GM10248 (cell line): ENCODE measurements at places on chromosomes 1 and 21.
A peak's percentile ranks its signal among the peaks of the same experiment; 100 is the strongest.

DNA sequence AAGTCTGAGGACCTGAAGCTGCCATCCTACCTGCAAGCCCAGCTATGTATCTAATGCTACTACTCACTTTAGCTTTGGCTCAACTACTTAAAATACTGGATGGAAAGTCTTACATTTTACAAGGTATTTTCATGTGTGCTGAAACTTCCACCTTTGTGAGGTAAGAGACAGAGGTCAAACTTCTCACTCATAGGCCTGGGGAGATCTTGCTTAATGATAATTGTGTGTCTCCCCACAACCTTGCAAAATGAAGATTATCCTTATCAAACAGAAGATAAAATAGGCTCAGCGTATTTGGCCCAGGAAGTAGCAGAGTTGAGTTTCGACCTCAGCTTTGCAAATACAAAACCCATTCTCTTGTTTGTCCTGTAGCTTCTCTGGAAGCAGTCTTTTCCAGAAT, 63.7 kb downstream of the CENPF start:
- DNase-seq = no peak

DNA sequence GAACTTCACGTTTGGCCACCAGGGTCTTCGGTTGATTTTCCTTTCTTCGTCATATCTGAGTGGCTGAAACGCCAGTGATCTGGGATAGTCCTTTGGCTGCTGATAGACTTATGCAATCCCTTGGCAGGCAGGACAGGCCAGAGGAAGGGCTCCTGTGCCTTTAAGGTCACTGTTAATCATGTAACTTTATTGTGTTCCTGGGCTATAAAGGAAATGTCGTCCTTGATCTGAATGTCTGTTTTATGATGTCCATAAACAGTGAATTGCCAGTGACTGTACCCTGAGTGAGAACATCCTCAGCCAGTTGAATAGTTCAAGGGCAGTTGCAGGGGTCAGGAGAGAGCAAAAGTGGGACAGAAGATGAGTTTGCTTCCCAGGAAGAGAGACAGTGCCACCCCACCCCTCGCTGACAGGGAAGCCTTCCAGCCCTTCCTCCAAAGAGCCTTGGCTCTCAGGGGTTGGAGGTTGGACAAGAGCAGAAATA, 68.0 kb downstream of the PDE9A start:
- no peak for DNase-seq

- DNase-seq = no peak
Measured at GRCh38 chr21:26137379-26138060, 33.0 kb downstream of the APP start.

GRCh38 chr1:48870596-48870995, 93.9 kb upstream of the BEND5 start:
- no peak for DNase-seq

- peak; percentile 27 for DNase-seq
Measured at GRCh38 chr1:207959141-207959825, 48.4 kb upstream of the CD34 start.

- DNase-seq = no peak
Measured at GRCh38 chr1:56331207-56331891, 248.0 kb downstream of the PLPP3 start.
